ENCODE measurements at places on chromosomes 12 and 14.
A peak's percentile ranks its signal among the peaks of the same experiment; 100 is the strongest.

GRCh38 chr12:70756118-70756517 lies 118.9 kb upstream of the PTPRB start:
- DNase-seq, result no peak

GRCh38 chr14:97166497-97166896 lies 369.3 kb downstream of the VRK1 start:
- no peak for DNase-seq

- no peak for DNase-seq
Observed at GRCh38 chr12:108582978-108583770, 14.7 kb downstream of the TMEM119 start.

DNA sequence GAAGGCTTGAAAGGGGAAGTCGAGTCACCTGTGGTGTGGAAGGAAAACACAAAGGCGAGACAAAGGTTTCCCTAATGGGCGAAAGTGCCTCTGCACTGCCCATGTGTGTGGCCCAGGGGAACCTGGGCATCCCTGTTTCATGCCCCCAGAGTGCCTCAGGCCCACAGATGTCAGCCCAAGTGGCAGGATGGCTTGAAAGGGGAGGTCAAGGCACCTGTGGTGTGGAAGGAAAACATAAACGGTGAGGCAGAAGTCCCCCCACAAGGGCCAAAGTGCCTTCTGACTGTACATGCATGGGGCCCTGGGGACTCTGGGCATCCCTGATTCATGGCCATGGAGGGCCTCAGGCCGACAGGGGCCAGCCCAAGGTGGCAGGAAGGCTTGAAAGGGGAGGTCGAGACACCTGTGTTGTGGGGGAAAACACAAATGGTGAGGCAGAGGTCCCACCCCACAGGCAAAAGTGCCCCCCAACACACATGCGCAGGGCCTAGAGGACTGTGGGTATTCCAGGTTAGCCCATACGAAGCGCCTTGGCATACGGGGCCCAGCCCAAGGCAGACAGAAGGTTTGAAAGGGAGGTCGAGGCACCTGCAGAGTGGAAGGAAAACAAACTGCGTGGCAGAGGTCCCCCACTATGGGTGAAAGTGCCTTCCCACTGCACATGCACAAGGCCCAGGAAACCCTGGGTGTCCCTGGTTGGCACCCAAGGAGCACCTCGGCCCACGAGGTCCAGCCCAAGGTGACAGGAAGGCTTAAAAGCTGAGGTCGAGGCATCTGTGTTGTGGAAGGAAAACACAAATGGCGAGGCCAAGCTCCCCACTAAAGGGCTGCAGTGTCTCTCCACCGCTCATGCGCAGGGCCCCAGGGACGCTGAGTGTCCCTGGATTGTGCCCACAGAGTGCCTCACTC lies 382.3 kb downstream of the ALG10 start:
- DNase-seq, result no peak

- DNase-seq, result no peak
Observed at GRCh38 chr12:132219323-132219722, 75.1 kb downstream of the NOC4L start.

DNA sequence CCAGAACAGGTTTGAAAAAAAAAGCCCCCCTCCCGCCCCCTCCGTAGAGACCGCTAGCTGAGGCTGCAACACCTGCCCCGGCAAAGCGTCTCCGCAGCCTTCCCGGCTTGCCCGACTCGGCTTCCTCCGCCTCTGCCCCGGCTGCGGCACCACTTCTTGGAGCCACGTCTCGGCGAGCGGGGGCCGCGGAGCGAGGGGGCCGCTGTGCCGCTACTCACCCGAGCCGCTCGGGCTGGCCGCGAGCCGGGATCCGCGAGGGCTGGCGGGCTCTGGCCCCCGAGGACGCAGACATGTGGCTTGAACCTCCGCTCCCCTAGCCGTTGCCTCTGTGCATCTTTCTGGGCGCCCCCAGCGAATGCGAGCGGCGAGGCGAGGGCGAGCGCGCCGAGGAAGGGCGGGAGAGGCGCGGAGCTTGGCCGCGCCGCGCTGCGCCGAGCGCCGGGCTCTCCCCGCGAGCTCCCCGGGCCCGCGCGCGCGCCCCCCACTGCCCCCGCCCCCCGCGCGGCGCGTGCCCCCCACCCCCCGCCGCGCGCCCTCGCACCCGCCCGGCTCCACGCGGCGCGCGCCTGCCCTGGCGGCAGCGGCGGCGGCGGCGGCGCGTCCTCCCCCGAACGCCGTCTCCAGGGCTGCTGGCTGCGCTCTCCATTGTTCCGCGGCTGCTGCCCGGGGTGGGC lies 249.5 kb downstream of the APAF1 start:
- DNase-seq, result no peak

DNA sequence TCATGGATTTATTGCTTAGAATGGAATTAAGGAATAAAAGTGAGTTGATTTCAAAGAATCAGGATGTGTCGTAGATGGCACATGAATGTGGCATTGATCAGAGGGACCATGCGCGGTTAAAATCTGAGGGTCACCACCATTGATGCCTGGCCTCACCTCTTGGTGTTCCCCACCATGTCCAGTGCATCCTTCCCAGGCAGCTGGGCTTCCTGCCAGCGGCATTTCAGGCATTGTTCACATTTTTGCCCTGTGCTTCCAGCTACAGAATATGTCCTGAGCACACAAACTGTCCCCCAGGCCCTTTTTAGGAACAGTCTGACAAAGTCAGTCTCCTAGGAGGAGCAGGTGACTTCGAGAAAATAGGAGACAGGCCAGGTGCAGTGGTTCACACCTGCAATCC lies 42.0 kb upstream of the TSPAN9 start:
- no peak for DNase-seq

- peak; percentile 54 for DNase-seq
Observed at GRCh38 chr12:38138225-38139221, 178.1 kb upstream of the ALG10B start.

- DNase-seq, result no peak
Observed at GRCh38 chr14:43539210-43539609, 967.9 kb downstream of the FSCB start.

- no peak for DNase-seq
Observed at GRCh38 chr14:42437809-42438208, 831.1 kb downstream of the LRFN5 start.

- DNase-seq, result no peak
Observed at GRCh38 chr14:104526723-104527645, 52.6 kb upstream of the C14orf180 start.

DNA sequence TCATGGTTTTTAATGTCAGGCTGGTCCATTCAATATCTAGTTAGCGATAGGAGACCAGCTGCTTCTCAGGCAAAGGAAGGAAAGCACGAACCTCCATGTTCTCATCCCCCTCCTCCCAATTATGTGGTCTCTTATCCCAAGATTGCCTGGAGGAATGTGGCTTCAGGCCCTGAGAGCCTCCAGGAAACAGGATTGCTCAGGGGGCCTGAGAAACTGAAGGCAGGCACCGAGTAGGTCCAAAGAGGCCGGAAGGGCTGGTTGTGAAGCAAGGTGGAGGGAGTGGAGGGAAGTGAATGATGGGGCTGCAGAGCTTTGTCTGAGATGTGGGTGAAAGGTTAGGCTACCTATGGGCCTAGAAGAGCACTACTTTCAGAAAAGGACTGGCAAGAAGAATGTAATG lies 188.2 kb upstream of the DDHD1 start:
- no peak for DNase-seq

GRCh38 chr12:124689631-124690030 lies 122.2 kb upstream of the NCOR2 start:
- no peak for DNase-seq

- DNase-seq, result no peak
Observed at GRCh38 chr12:54002915-54003389, 3.0 kb downstream of the HOXC9 start.

GRCh38 chr14:52463375-52463774 lies 88.9 kb downstream of the TXNDC16 start:
- no peak for DNase-seq

DNA sequence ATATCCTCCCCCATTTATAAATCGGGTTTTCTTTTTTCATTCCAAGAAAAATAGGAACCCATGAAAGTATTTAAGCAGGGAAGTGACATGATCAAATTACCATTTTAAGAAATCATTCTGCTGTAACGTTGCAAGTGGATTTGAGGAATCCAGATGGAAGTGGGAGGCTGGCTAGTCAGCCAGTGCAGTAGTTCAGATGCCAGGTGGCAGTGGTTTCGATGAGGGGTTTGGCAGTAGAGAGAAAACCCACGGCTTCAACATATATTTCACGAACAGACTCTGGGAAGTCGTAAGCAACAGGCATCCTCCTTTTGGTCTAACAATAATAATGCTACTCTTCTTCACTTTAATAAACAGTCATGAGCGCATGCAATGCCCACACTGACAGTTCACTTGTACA lies 25.0 kb downstream of the PDZRN4 start:
- DNase-seq, result peak; percentile 24

DNA sequence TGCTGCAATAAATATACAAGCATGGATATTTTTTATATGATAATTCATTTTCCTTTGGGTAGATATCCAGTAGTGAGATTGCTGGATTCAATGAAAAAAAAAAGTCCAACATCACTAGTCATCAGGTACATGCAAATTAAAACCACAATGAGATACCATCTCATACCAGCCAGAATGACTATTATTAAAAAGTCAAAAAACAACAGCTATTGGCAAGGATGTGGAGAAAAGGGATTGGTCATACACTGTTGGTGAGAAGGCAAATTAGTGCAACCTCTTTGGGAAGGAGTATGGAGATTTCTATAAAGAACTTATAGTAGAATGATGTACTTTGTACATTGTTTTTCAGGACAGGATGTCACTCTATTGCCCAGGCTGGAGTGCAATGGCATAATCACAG lies 531.2 kb upstream of the MGAT4C start:
- no peak for DNase-seq

GRCh38 chr14:93946541-93947090 lies 19.5 kb downstream of the FAM181A start:
- DNase-seq, result no peak

- DNase-seq, result no peak
Observed at GRCh38 chr12:34402899-34403705, 380.8 kb downstream of the ALG10 start.

DNA sequence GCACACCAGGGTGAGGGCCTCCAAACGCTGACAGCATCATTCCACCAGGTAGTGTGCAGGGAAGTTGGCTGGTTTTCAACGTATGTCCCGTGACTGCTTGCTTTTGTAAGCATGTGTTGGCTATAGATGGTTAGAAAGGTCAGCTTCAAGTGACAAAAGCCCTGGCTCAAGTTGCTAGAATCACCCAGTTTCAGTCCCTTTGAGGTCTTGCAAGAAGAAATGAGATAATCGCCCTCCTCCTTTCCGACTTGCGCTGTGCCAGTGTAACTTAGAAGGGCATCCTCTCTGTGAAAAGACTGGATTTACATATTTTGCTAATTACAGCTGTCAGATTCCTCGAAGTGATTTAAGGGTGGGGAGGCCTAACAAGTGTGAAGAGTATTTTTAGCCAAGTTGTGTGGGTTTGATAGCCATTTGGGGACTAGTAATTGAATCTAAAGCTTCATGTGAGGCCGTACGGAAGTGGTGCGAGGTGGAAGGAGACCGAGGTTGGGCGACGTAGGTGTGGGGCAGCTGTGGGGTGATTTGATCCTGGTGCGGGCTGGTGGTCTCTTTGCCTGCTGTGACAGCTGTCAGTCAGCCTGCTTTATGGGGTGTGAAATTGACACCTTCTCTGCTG lies 94.7 kb downstream of the CHST11 start:
- no peak for DNase-seq

GRCh38 chr14:80850197-80850814 lies 91.2 kb downstream of the CEP128 start:
- peak; percentile 51 for DNase-seq

- no peak for DNase-seq
Observed at GRCh38 chr14:103067231-103067954, 10.0 kb upstream of the CDC42BPB start.

DNA sequence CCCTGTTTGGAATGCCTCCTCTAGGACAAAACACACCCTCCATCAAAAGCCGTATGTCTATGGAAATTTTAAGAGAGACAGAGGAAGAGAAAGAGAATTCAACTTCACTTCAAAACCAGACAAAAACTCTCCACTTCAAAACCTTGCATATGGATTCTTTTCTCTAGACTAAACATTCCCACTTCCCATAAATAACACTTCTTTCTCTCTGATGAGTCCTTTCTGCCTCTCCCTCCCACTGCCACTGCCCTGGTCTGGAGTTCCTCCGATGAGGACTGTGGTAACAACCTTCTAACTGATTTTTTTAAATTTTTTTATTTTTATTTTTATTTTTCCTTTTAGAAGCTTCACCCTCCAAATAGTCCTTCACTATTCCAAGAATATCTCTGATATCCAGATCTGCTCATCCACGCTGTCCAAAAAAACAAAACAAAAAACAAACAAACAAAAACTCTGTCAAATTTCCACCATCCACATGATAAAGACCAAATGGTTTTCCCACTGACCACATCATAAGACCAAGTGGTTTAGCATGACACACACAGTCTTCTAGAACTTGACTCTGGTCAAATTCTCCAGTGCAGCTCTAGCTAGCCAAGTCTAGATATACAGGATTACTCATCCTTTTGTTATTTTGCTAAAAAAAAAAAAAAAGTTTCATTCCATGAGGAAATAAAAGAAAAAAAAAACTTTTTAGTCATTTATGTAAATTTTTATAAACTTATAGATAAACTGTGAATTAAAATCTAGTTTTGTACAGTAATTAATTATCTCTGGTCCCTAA lies 256.0 kb downstream of the PPFIA2 start:
- DNase-seq, result no peak

DNA sequence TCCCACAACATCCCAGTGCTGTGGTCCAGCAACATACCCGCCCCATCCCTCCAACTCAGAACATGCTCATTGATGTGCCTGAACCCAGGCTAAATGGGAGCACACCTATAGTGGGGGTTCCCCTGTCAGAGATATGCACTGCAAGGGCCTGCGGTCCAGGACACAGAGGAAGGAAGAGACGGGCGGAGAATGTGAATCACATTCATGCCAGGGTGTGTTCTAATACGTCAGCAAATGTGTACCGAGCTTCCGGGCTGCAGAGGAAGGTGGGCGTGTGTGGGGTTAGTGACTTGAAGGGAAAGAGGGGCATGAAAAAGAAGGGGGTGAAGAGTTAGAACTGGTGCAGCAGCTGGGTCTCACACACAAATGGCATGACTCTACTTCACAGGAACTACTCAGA lies 83.7 kb downstream of the DPF3 start:
- no peak for DNase-seq

GRCh38 chr12:90102957-90103652 lies 394.5 kb upstream of the ATP2B1 start:
- peak; percentile 9 for DNase-seq

- no peak for DNase-seq
Observed at GRCh38 chr12:27464220-27464554, 17.7 kb downstream of the SMCO2 start.

DNA sequence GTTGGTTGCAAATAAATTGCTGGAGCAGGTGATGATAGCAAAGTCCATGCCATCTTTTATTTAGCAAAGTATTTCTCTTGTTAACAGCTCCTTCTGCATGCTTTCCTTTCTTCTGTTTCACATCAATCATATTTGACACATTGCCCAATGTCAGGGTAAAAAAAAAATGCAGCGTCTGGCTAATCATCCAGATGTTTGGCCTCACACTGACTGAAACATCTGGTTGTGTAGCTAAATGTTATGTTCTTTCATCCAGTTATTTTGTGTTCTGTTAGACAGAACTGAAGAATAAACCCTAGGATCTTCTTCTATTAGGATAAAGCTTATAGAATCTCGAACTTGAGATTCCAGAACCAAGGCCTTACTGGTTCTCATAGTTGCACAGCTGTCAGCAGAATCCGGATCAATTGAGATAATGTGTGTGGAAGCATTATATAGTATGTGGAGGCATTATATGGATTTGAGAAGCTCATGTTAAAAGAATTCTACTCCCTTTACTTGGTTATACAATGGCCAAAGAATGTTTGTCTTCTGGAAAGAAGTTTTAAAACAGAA lies 859.2 kb downstream of the DIO2 start:
- no peak for DNase-seq

All from NCI-H510A treated with DMSO at 0.1 percent for 48 hours (cell line).